RCC 7860 (cell line): ENCODE measurements at places on chromosomes 5 and 9.

GRCh38 chr9:131361202-131361833, 32.6 kb upstream of the PRRC2B start:
- peak; percentile 26 for DNase-seq

GRCh38 chr5:37043693-37044092, 167.1 kb downstream of the NIPBL start:
- no peak for DNase-seq

DNA sequence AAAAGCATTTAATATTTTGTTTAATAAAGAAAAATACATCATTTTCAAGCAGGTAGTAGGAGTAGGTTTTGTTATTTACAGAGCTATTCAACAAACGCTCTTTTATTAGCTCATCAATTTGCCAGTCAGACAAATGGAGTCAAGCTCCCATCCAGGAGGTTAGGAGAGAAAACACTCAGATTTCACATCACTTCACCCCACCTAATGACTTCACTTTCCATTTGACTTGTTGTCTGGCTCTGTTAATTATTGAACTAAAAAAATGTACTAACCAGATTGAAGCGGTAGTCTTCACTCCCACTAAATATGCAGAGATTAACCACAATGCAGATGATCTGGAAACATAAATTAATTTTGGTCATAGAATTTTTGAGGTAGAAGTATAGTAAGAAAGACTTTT, 193.6 kb upstream of the VCAN start:
- peak; percentile 39 for DNase-seq

DNA sequence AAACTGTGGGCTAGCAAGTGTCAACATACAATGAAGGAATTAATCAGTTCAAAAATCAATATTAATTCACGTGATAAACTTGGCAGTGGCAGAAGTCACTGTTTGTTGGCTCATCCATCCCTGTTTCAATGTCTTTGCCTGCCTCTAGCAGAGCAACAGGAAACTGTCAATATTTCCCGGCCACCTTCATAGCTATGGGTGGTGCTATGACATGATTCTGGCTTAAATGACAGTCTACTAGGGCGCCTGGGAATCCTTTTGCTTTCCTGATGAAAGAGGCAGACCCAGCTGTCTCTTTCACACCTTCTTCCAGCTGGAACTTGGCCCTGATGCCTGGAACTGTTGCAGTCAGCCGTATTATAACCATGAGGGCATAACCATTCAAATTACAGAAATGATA, 72.1 kb upstream of the DNAH5 start:
- DNase-seq, result no peak

GRCh38 chr5:953535-954449, 54.8 kb upstream of the NKD2 start:
- no peak for DNase-seq

DNA sequence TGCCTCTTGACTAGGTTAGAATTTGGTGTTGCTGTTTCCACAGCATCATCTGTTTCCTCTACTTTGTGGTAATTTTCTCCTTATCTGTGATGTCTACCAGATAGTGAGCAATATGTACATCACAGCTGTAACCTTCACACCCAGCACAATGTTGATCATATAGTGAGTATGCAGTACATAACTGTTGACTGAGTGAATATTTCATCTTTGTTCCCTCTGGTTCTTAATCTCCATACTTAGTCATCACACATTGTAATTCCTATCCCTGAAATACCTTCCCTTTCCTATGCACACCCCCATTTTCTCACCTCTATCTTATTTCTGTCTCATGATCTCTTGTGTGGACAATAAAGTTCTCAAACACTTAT, 115.9 kb downstream of the KIF4B start:
- no peak for DNase-seq

DNA sequence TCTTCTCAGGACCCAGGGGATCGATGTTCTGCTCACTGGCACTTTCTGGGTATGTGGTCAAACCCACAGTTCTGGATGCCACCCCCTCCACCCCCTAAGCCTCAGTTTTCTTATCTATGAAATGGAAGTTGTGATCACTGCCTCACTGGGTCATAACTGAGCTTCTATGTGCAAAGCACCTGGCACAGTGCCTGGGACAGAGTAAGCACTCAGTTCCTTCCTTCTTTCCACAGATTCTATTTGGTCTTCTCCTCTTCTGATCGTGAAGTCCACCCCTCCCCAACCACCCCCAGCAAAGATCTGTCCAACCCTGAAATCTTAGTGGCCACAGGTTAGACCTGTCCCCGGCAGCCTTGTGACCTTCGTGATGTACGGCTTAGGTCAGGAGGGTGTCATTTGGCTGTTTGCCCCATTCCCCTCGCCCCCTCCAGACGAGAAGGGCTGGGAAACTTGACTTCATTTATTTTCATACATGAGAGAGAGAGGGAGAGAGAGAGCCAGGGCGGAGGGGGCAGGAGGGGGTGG, 181.4 kb downstream of the FGF18 start:
- no peak for DNase-seq

GRCh38 chr5:137516251-137516797, 17.2 kb upstream of the SPOCK1 start:
- no peak for DNase-seq

DNA sequence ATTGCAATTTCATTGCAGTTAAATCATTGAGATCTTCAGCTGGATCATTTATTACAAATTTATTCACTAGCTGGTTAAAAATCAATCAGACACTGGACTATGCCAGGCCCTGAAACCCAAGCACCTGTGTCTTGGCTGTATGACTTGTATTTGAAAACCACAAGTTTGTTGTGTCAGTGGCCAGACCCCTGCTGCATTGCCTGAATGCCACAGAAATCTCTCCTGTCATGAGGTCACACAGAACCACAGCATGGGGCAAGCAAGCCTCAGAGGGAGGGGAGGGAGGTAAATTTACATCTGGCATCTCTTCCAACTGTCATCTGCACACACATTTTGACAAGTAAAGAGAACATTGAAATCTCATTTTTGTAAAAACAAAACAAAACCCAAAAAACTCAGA, 90.0 kb downstream of the ARRDC3 start:
- DNase-seq, result peak; percentile 86

- peak; percentile 71 for DNase-seq
Measured at GRCh38 chr5:72552041-72552557, 44.9 kb upstream of the ZNF366 start.

DNA sequence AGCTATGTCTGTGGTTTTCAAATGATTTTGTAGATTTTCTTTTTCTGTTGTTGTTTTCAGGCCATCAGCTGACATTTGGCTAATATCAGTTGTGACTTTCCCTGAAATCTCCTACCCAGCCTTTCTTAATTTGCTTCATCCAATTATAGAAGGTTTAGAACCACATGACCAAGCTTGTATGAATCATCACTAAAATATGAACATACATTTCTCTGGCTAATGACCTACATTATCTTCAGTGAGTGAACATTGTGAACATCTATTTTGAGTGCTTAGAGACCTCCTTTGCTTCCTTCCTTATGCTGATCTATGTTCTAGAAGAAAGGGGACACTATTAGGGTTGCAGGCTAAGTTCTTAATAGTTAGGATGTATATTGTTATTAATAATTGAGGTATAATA, 532.5 kb downstream of the RAB3C start:
- DNase-seq, result no peak

- no peak for DNase-seq
Measured at GRCh38 chr9:34171753-34172535, 6.9 kb upstream of the UBAP1 start.

GRCh38 chr5:65084795-65085515, 316.2 kb downstream of the CWC27 start:
- no peak for DNase-seq

DNA sequence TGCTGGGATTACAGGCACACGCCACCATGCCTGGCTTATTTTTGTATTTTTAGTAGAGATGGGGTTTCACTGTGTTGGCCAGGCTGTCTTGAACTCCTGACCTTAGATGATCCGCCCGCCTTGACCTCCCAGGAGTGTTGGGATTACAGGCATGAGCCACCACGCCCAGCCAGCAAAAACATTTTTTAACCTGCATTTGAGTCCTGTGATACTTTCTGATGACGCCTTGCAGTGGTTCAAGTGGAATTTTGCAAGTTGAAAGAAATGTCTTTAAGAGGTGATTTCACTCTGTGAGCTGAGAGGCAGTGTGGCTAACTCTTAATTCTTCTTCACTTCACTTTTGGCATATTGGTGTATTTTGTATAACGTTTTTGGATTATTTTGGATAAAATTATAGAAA, 9.1 kb downstream of the ANP32B start:
- no peak for DNase-seq

DNA sequence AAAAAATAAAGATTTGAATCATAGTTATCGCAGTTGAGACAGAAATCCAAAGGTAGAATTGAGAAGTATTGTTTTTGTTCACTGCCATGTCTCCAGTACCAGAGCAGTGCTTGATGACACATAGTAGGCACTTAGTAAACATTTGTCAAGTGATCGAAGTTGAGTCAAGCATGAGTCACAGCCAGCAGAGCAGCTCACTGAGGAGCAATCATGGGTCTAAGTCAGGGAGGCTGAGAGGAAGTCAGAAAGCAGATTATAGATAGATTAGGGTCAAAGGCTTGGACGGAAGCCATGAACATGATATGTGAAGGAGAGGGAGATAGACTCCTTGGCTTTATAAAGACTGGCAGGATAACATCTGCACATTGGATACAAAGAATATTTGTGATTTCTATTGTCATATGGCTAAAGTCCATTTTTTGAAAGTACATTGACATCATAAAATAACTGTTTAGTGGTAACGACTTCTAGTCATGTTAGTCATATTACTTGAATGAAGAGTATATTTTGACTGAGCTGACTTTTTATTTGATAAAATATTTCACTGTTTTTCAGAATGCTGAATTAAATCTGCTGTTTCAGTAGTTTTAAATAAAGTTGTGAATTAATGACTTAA, 168.5 kb downstream of the RAB3C start:
- DNase-seq, result peak; percentile 15
